ENCODE measurements at places on chromosomes 2 and 18.

DNA sequence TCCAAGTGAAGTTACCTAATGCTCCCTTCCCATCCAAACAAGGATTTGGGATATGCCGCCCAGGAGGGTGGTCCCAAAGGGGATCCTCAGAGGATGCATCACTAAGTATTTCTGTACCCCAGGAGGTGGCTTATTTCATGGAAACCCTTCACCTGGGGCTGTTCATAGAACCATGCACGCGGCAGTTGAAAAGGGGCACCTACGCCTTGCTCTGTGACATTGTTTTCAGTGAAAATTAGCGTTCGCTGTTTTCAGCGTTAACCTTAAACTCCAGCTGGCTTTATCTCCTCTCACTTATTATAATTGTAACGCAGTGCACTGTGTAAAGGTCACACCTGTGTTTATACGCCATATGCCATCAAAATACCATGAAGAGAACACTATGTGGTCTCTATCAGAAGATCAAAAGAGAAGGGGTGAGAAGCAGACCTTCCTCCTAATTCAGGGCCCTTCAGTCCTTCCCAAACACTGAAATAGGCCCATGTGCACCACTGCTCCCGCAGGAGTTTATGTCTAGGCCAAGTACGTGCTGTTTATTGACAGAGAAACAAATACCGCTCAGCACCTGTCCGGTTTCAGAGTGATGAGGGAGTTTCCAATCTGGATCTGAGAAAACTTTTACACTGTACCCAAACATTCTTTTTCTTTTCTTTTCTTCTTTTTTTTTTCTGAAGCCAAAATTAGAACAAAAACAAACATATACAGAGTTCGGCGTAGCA is 162.1 kb downstream of the BCL2 start:
- no peak for DNase-seq

DNA sequence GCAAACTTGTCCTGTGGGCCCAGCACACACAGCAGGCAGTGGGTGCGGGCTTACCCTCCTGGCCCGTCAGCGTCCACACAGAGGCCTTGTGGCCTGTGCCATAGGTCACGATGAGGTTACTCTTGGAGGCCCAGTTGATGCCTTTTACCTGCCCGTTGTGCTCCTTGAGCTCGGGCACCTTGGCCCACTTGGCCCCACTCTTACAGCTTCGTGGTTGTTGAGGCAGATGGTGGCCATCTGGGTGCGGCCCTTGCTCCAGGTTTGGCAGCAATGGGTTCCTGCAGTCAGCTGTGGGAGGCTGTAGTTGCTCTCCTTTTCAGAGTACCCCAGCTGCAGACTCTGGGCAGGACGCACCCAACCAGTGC is 45.5 kb upstream of the PTH2R start:
- DNase-seq, result no peak

DNA sequence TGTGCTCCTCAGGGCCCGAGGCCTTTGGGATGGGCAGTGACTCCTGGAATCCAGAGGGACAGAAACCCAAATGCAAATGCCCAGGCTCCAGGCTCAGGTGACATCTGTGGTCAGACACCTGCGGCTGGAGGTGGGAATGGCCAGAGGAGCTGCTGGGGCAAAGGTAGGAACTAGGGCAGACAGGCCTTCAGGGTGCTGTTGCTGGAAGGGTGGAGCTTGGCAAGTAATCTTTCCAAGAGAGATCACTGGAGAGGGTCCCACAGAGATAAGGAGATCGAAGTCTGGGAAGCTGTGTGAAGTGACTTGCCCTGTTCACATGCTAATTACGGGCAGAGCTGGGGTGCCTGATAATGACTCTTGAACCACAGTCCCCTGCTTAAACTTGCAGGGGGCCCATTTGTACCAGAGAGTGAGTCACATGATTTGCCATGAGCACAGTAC is 82.4 kb downstream of the ACAA2 start:
- DNase-seq, result no peak

GRCh38 chr2:237300739-237301138 is 113.2 kb downstream of the COL6A3 start:
- DNase-seq, result no peak

- DNase-seq, result no peak
Measured at GRCh38 chr2:205020673-205021072, 475.4 kb downstream of the PARD3B start.

GRCh38 chr2:189037518-189037917 is 63.3 kb downstream of the COL3A1 start:
- no peak for DNase-seq

DNA sequence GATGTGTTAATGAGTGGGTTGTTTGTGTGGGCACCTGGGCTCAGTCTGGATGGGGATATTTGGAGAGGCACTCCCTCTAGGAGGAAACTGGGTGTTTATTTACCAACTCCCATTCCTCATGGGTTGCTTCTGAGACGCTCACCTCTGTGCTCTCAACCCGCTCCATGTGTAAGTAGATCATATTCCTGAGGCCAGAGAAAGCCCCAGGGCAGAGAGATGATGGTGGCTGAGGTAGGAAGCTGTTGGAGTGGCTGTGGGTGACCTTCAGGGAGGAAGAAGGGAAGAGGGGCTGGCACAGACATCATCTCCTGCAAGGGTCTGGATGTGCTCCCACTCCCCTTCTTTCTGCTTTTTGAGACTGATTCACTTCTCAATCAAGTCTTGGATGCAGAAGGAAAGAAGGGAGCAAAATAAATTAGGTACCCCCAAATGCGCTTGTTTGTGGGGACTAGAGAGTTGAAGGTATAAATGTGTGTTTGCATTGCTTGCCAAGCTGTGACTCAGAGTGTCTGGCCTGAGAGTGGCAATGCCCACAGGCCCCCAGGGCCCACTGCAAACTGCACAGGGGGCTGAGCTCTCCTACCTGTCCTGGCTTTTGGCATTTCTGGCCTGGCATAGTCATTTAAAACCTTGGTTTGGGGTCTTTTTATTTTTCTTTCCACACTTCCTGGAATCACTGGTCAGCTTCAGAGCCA is 57.2 kb upstream of the TNP1 start:
- DNase-seq, result no peak

DNA sequence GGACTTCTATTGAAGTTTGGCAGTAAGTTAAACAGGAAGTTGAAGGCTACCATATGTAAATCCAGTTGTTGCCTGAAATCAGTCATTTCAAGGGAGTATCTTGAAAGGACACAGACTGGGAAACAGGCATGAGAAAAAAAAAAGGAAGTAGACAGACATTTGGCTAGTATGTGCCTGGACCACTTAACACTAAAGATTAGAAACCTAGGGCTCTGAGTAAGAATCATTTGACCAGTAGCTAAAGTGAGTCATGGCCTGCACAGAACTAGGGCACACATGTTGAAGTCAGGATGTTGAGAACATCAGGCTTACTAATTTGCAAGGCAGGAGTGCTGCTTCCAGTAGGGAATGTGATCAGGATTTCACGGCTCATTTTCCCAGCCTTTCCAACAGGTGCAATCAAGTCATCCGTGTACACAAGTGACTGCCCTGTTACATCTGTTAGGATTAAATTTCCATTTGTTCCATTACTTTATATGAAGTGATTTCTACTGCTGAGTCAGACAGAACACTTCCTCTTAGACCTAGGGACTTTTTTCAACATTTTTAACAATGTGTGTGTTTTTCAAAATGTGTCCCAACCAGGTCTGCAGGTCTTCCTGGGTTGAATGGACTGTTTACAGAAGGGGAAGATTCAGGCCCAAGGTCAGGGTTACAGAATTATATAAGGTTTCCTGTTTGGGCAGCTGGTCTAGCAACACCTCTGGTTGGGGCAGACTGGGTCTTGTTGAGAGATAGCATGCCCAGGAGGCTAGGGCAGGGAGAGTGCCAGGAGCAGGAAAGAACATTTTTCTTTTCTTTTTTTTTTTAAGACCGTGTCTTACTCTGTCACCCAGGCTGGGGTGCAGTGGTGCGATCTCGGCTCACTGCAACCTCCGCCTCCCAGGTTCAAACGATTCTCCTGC is 145.6 kb downstream of the TGIF1 start:
- no peak for DNase-seq

DNA sequence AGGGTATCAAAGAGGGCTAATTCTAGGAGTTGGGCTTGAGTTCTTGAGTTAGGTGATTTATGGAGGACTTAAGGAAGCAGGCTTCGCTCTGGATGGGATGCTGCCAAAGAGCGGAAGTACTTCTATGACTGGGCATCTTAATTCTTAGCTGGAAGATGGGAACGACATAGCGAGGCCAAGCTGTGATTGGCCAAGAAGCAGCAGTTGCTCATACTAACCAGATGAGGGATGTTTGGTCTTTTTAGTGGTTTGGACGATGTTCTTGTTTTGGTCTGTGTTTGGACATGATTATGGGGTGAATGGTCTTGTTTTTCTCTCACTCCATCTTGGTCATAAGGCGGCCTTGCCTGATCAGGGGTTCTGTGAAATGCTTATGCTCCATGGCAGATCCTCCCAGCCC is 133.7 kb downstream of the MSH2 start:
- DNase-seq, result no peak

- DNase-seq, result no peak
Measured at GRCh38 chr2:195695002-195695631, 38.1 kb downstream of the SLC39A10 start.

- DNase-seq, result no peak
Measured at GRCh38 chr2:173755798-173756197, 209.4 kb downstream of the SP3 start.

GRCh38 chr18:57428221-57429150 is 6.7 kb upstream of the ONECUT2 start:
- DNase-seq, result no peak

- no peak for DNase-seq
Measured at GRCh38 chr2:164599954-164600589, 21.2 kb downstream of the GRB14 start.

DNA sequence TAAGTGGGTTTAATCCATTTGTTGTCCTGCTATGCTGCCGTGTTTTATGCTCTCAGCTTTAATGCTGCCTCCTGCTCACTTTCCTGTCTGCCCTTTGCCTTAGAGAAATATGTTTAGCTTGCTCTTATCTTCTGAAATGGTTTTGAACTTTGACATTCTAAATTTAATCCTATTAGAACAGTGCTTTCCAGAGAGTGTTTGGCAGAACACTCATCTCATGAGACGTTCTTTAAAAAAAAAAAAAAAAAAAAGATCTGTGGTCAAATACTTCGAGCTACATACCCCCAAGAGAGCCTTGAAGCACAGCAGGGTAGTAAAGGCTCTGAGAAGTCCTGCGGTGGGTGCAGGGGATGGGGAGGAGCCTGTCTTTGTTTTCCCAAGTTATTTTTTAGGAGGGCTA is 161.3 kb downstream of the SPP2 start:
- DNase-seq, result no peak

DNA sequence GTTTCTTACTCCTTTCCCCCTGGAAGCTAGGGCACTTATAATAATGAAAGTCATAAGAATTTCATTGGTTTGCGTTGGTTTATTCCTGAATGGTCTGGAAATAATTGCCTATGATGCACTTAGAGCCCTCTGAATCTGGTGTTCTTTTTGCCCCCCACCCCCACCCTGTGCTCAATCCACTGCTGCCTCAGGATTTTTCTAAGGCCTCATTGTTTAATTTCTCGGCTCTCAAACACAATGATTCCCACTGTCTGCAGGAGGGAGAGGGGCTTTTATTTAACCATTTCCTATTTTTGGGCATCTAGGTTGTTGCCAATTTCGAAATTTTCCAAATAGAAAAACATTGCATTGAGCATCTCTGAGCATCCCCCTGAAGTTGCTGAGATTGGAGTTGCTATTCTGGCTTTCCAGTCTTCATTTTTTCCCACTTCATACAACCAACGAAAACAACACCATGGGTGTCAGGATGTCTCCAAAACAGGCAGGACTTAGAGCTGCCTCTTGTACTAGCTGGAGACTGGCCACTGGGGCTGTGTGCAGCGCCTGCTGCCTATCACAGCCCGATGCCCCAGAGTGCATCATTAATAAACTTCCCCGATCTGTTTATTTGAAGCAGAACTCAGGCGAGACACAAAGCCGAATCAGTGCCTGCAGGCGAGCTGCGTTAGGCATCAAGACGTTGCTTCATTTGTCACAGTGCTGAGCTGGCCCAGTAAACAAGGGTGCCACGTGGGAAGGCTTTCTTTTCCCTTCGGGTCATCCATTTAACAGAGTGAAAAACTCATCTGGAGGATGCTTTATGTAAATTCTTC is 1.8 kb upstream of the PCARE start:
- DNase-seq, result peak; percentile 47

- DNase-seq, result no peak
Measured at GRCh38 chr2:170206805-170207407, 29.0 kb downstream of the MYO3B start.

GRCh38 chr18:46888965-46889364 is 28.3 kb downstream of the PIAS2 start:
- no peak for DNase-seq

DNA sequence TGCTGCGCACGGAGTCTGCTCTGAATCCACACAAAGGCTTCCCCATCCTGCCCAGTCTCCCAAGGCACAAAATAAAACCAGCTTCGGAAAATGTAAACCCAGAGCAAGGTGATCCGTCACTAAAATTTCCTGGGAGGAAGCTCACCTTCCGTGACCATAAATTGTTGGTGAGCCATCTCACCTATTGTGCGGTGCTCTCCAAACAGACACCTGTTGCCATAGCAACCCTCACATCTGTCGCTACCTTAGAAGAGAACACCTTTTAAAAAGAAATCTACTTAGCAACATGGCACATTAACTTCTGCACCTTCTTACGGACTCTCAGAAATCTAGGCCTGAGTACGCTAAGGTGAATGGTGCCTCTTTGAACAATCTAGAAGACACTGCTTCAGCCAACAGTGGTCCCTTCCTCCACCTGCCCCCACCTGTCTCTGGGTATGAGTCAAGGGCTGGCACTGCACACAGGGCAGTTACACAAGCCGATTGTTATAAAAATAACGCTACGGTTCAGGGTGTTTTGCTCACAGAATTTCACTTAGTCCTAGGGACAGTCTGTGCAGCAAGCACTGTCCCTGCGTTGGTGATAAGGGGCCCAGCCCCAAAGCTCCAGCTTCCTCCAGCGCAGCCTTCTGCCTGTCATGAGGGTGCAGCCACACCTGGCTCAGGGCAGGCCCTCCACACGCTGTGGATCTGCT is 114.9 kb upstream of the ID2 start:
- no peak for DNase-seq

DNA sequence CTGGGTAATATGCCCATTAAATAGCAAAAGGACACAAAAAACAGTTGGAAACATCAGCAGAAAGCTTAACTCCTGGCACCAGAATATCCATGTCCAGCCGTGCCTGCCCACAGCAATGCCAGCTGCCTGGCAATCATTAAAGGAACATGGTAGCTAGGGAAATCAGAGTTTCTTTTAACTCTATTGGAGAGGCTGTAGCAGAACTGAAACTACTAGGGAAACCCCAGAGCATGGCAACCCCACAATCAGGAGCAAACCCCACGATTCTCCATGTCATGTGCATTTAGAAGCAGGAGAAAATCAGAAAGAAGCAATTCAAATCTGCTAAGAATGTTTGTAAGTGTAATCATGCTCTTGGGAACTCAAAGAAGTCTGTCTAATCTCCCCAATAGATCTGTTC is 409.0 kb upstream of the SMIM21 start:
- DNase-seq, result no peak

DNA sequence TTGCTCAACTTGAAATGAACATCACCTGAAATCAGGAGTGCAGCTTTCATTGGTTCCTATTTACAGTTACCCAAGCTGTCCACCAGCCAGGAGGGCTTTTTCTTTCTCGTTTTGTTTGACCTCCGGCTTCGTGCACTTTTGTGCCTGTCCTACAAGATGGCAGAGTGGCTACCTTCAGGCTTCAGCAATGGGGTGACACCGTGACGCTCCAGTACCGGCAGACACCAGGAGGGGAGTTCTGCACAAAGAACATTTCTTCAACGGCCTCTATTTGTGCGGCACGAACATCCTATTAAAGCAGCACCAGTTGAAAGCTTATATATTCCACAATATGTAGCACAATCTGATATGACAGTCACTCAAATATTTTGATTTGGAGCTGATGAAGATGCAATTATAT is 18.3 kb downstream of the RNASEH1 start:
- no peak for DNase-seq

GRCh38 chr18:11654736-11655605 is 34.1 kb upstream of the GNAL start:
- DNase-seq, result peak; percentile 91
